ENCODE measurements at places on chromosomes 11 and 22.
A peak's percentile ranks its signal among the peaks of the same experiment; 100 is the strongest.

DNA sequence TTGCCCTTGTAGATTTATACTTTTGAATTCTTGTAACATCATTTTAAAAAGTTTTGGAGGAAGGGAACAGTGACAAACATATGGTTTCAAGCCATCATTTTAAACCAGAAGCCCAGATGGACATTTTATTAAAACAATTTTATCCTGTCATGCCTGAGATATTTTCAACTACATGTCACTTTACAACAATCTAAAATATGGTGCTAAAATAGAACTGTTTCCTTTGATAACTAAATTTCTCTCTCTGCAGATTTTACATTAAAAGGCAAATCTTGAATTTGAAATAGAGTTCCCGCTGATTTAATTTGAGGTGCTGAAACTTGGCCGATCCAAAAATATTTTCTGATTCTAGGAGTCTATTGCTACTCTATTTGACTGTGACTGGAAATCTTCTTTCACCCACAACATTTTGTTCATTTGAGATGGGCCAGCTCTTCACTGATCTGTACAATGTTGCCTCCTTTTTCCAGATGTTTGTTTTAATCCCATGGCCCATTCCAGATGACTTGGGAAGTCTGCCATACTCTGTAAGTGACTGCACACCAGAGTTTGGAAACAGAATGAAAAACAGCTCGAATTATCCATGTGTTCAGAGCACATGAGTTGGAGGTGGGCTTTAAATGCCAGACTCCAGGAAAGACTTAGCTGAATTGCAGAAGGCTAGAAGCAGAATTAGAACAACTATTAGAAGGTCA lies 402.5 kb downstream of the TMEM135 start:
- H3K36me3 ChIP-seq, result no peaks in the 10 kb centered on the region
- H3K4me1 ChIP-seq, result peaks cover 12% of the 10 kb centered on the region
- H3K4me3 ChIP-seq, result no peak overlapping the region
- H3K27me3 ChIP-seq, result no peaks in the 10 kb centered on the region

DNA sequence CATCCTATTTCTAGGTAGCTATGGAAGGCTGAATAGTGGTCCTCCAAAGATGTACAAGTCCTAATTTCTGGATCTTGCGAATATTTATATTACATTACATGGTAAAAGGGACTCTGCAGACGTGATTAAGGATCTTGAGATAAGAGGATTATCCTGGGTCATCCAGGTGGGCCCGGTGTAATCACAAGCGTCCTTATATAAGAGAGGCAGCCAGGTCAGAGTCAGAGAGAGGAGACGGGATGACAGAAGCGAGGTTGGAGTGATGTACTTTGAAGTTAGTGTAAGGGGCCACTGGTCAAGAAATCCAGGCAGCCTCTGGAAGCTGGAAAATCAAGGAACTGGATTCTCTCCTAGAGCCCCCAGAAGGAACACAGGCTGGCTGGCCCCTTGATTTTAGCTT lies 70.1 kb upstream of the MYOD1 start:
- DNase-seq, result no peak
- no peaks in the 10 kb centered on the region for H3K36me3 ChIP-seq
- H3K27me3 ChIP-seq, result no peaks in the 10 kb centered on the region
- no peak overlapping the region for H3K4me3 ChIP-seq
- H3K27ac ChIP-seq, result no peak overlapping the region

GRCh38 chr22:31841078-31841827 lies 87.4 kb downstream of the DEPDC5 start:
- H3K36me3 ChIP-seq, result peaks cover 48% of the 10 kb centered on the region
- no peaks in the 10 kb centered on the region for H3K27me3 ChIP-seq
- DNase-seq, result no peak
- H3K4me1 ChIP-seq, result no peaks in the 10 kb centered on the region
- H3K4me3 ChIP-seq, result peak overlapping the region; percentile 2
- H3K27ac ChIP-seq, result no peak overlapping the region

DNA sequence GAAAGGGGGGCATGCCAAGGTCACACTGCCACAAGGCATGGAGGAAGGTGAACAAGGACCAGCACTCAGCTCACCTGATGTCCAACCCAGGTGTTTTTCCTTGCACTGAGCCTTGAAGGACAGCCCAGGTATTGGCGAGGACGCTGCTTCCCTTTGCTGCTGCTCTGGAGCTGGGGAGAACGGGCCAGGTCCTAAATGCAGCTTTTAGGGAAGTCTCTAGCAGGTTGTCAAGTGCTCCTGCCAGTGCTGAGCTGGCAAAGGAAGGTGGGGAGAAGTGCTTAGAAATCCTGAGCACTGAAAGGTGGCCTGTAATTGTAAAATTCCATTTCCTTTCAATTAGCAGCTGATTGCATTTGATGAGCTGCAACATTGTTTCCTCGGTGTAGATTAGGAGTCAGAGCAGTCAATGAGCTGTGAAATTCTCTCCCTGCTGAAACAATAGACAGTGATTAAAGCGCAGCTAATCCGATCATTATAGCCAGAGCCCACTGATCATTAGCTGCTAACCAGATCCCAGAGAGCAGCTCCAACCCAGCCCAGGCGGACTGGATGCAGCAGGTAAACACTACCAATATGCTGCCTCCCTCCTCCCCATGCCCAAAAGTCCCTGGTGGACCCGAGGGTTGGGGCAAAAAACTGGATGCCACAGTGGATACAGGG lies 507.6 kb downstream of the INSC start:
- DNase-seq, result no peak
- H3K4me1 ChIP-seq, result no peaks in the 10 kb centered on the region
- no peak overlapping the region for H3K27ac ChIP-seq
- H3K27me3 ChIP-seq, result no peaks in the 10 kb centered on the region

DNA sequence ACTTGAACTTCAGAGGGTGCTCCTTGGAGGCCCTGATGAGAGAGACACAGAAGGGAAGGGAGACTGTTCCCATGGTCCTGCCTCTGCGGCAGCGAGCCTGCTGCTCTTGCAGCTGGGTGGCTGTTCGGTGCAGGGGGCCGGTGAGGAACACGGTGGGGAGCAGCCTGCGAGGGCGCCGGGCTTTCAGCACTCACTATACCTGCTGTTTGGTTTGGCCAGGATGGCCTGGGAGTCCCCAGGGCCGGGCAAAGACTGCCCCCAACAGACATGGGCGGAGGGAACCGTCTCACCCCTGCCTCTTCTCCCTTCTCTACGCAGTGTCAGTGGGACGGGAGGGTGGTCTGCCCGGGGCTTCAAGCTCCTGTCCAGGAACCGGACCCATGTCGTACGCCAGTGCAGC lies 58.0 kb upstream of the PRODH start:
- no peak for DNase-seq
- H3K4me3 ChIP-seq, result no peak overlapping the region
- H3K4me1 ChIP-seq, result no peaks in the 10 kb centered on the region

- DNase-seq, result no peak
- H3K27ac ChIP-seq, result no peak overlapping the region
- no peaks in the 10 kb centered on the region for H3K36me3 ChIP-seq
- H3K4me3 ChIP-seq, result no peak overlapping the region
- no peaks in the 10 kb centered on the region for H3K4me1 ChIP-seq
These were observed 18.7 kb downstream of the SYNGR1 start for GRCh38 chr22:39368461-39368911.

- no peaks in the 10 kb centered on the region for H3K36me3 ChIP-seq
- no peak for DNase-seq
- H3K27me3 ChIP-seq, result no peaks in the 10 kb centered on the region
- H3K27ac ChIP-seq, result no peak overlapping the region
- H3K4me1 ChIP-seq, result peaks cover 4% of the 10 kb centered on the region
These were observed 62.0 kb downstream of the CCDC34 start for GRCh38 chr11:27300974-27301373.

- no peak overlapping the region for H3K27ac ChIP-seq
- peaks cover 46% of the 10 kb centered on the region for H3K36me3 ChIP-seq
- peaks cover 5% of the 10 kb centered on the region for H3K4me1 ChIP-seq
These were observed 6.4 kb downstream of the PPIL2 start for GRCh38 chr22:21672107-21672629.

DNA sequence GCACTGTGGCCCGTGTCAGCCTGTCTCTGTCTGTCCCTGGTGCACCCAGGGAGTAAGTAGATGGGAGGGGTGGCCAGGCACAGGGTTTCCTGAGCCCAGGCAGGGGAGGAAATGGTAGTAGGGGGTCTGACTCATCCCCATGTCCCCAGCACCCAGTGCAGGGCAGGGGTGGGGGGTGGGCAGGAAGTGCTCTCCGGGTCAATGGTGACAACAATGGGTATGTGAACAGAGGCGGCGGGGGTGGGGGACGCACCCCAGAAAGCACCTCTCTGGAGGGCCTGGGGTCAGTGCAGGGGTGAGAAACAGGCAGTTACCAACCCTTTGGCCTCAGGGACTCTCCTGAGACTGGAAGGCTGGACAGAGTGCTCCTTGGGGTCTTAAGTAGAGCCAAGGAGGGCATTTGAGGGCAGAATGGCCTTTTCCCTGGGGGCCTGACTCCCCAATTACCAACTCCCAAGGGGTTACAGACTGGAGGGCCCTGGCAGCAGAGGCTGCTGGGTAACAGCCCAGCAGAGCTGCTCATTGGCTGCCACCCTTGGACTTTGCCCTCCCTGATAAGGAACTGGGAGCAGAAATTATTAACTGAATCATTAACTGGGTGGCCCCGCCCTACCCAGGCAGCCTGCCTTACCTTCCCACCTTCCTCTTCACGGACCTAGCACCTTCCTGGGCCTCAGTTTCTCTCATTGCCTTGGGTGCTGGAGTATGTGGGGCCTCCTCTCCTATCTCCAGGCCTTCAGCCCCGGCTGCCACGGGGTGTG lies 4.2 kb downstream of the MYRF start:
- no peaks in the 10 kb centered on the region for H3K27me3 ChIP-seq
- no peak overlapping the region for H3K27ac ChIP-seq
- H3K36me3 ChIP-seq, result no peaks in the 10 kb centered on the region
- H3K4me3 ChIP-seq, result no peak overlapping the region
- no peak for DNase-seq

GRCh38 chr11:117996058-117996457 lies 9.9 kb downstream of the IL10RA start:
- no peak overlapping the region for H3K4me3 ChIP-seq
- no peaks in the 10 kb centered on the region for H3K27me3 ChIP-seq
- H3K27ac ChIP-seq, result no peak overlapping the region
- H3K4me1 ChIP-seq, result no peaks in the 10 kb centered on the region
- DNase-seq, result no peak

GRCh38 chr11:134170919-134171281 lies 52.9 kb downstream of the NCAPD3 start:
- H3K27me3 ChIP-seq, result no peaks in the 10 kb centered on the region
- no peaks in the 10 kb centered on the region for H3K4me1 ChIP-seq
- H3K36me3 ChIP-seq, result peaks cover 11% of the 10 kb centered on the region

GRCh38 chr11:48029681-48030290 lies 49.4 kb downstream of the PTPRJ start:
- no peak for DNase-seq
- H3K4me3 ChIP-seq, result no peak overlapping the region
- H3K36me3 ChIP-seq, result no peaks in the 10 kb centered on the region
- H3K27ac ChIP-seq, result no peak overlapping the region
- H3K27me3 ChIP-seq, result no peaks in the 10 kb centered on the region
- peaks cover 26% of the 10 kb centered on the region for H3K4me1 ChIP-seq

DNA sequence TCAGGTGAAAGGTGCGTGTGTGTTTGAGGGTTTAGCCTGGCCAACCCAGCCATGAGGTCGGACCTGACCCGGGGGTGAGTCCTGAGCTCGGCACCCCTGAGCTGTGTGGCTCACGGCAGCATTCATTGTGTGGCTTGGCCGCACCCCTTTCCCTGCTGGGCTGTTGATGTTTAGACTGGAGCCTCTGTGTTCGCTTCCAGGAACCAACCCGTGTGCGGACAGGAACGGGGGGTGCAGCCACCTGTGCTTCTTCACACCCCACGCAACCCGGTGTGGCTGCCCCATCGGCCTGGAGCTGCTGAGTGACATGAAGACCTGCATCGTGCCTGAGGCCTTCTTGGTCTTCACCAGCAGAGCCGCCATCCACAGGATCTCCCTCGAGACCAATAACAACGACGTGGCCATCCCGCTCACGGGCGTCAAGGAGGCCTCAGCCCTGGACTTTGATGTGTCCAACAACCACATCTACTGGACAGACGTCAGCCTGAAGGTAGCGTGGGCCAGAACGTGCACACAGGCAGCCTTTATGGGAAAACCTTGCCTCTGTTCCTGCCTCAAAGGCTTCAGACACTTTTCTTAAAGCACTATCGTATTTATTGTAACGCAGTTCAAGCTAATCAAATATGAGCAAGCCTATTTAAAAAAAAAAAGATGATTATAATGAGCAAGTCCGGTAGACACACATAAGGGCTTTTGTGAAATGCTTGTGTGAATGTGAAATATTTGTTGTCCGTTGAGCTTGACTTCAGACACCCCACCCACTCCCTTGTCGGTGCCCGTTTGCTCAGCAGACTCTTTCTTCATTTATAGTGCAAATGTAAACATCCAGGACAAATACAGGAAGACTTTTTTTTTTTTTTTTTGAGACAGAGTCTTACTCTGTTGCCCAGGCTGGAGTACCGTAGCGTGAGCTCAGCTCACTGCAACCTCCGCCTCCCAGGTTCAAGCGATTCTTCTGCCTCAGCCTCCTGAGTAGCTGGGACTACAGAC lies 53.9 kb upstream of the PPP6R3 start:
- H3K27ac ChIP-seq, result no peak overlapping the region
- no peak for DNase-seq
- no peak overlapping the region for H3K4me3 ChIP-seq
- H3K27me3 ChIP-seq, result no peaks in the 10 kb centered on the region
- peaks cover 55% of the 10 kb centered on the region for H3K36me3 ChIP-seq

DNA sequence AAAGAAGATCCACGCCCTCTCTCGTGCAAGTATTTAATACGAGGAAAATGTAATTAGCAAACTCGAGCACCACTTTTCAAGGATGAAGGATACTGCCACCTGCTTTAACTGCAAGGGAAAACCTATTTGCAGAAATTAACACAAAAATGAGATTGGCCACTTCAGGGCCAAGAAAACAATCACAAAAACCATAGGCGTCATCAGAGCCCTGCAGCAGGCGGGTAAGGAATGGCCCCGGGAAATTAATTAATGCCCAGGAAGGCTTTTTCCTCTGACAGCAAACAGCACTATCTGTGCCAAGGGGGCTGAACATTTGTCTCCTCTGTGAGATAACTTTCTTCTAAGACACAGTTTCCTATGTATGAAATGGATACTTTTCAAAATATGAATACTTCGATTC lies 255.7 kb downstream of the CTTN start:
- DNase-seq, result no peak
- H3K27ac ChIP-seq, result no peak overlapping the region
- no peaks in the 10 kb centered on the region for H3K36me3 ChIP-seq
- no peak overlapping the region for H3K4me3 ChIP-seq

GRCh38 chr11:134846328-134847082 lies 434.5 kb upstream of the B3GAT1 start:
- no peaks in the 10 kb centered on the region for H3K36me3 ChIP-seq
- no peaks in the 10 kb centered on the region for H3K4me1 ChIP-seq
- H3K27ac ChIP-seq, result no peak overlapping the region

Data from thoracic aorta (tissue), 2 donors.